ENCODE measurements at places on chromosomes 12 and 14.

DNA sequence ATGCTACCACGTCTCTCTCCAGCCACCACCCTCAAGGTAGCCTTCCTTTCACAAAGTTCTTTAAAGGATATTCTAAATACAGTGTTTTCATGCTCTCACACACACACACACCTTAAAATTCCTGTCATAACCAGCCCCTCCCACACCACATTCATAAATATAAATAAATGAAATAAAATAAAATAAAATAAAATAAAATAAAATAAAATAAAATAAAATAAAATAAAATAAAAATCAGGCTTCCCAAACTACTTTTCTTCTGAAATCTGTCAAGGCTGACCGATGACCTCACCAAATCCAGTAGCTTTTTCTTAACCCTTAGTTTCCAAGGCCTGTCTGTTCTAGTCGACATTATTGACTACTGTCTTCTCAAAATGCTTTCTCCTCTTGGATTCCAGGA is 378.4 kb downstream of the SEC23A start:
- DNase-seq, result no peak

GRCh38 chr12:51844854-51845253 is 3.7 kb downstream of the FIGNL2 start:
- no peak for DNase-seq

GRCh38 chr12:54417712-54418440 is 1.2 kb downstream of the ITGA5 start:
- DNase-seq, result no peak

- DNase-seq, result no peak
These were observed 171.2 kb downstream of the TTC8 start for GRCh38 chr14:88995437-88996198.

DNA sequence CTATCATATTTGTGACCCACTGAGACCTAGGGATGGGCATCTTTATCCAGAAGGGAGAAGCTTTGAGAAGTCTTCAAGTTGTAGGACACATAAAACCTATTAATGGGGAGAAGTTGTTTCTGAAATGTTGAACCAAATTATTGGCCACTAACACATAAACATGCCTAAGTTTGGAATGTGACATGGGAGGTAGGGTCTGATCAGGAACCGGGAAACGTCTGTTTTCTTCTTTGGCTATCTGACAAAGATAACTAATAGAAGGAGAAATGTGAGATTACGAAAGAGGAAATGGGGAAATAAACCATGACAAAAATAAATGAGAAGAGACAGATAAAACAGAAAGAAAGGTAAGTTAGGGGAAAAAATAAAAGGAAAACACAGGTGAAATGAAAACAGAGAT is 425.2 kb downstream of the EGLN3 start:
- DNase-seq, result no peak

DNA sequence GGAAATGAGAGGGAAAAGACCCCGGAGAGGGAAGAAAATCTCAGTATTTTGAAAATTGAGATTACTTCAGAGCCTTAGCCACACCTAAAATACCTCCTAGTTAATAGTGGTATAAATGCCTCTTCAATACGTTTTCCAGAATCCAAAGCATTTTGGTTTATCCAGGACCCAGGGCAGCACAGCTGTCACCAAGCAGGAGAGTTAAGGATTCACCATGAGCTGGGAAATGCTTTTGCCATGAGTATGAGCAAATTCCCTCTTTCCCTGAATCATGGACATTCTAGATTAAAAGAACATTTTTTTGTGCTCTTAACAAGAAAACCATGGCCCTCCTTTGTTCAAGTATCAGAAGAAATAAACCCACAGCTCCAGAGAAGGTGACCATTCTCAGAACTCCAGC is 21.8 kb upstream of the RTRAF start:
- no peak for DNase-seq

GRCh38 chr12:3827301-3828000 is 45.7 kb downstream of the PARP11 start:
- DNase-seq, result no peak

- no peak for DNase-seq
These were observed 3.3 kb downstream of the EEF1AKMT3 start for GRCh38 chr12:57775563-57776246.

DNA sequence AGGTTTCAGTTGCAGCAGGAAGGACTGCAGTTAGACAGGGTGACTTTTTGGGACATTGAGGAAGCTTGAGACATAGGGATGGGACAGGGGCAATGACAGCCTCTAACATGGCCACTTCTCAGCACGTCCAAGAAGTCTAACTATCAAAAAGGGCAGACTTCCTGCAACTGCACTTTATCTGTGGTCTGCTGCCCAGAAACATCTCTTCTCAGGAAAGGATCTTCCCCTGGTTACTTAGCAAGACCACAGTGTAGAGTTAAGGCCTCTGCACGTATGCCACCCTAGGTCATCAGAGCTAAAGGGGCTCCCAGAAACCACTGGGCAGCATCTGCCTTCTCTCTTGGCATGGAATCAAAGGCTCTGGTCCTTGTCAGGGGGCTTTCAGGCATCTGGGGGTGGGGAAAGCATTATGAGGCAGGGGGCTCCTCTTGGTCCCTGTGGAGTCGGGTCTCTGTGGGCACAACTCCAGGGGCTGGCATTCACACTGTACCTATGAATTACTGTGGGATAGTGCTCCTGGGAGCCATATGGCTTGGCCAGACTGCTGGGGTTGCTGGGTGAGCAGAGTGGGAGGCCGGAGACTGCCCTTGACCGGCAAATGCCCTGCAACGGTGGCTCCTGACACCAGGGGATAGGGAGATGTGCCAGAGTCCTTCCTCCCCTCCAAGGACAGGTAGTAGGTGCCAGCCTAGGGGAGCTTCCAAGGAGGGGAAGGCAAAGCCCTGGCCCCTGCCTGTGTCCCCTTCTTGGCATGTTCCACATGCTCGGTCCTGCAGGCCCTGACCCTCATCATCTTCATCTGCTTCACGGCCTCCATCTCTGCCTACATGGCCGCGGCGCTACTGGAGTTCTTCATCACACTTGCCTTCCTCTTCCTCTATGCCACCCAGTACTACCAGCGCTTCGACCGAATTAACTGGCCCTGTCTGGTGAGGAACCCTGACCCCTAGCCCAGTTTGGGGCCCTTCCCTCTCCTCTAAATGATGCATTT is 1.0 kb downstream of the CMTM5 start:
- DNase-seq, result no peak

DNA sequence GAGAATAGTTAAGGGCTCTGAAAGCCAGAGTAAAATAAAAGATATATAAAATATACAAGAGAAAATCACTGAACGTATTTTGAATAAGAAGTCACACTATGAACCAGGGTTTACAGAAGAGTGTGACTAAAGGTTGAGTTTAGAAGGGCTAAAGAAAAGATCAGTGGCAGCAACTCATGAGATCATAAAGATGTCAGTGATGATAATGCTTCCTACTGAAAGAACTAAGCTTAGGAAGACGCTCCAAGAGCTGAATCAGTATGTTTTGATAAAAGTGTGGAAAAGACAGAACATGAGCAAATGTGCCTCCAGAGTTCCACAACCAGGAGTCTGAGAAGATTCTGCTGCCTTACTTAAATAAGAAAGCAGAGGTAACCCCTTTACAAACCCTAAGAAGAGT is 74.6 kb downstream of the KITLG start:
- no peak for DNase-seq

DNA sequence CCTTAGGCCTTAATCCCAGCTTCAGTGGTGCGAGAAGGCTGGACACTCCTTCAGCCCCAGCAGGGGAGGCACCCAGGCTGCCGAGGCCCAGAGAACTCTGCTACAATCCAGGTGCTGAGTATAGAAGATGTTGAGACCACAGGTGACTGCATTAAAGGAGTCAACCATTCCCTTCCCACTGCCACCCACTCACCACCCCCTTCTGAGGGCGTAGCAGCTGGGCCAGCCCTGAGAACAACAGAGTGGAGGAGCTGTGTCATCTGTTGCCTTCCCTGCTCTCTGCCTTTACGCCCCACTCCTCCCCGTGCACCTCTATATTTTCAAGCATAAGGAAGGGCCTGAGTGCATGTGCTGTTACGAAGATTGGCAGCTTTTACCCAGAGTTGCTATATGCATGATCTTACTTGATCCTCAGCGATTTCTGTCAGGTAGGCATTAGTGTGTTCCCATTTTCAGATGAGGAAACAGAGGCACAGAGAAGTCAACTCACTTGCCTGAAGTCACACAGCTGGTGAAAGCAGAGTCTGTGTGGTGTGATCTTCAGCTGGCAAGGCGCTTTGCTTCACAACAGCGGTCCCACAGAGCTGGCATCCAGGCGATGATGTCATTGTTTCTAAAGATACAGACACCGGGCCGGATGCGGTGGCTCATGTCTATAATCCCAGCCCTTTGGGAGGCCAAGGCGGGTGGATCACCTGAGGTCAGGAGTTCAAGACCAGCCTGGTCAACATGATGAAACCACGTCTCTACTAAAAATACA is 46.7 kb downstream of the RIN3 start:
- DNase-seq, result no peak

GRCh38 chr12:57008178-57008577 is 1.8 kb upstream of the ZBTB39 start:
- DNase-seq, result no peak

DNA sequence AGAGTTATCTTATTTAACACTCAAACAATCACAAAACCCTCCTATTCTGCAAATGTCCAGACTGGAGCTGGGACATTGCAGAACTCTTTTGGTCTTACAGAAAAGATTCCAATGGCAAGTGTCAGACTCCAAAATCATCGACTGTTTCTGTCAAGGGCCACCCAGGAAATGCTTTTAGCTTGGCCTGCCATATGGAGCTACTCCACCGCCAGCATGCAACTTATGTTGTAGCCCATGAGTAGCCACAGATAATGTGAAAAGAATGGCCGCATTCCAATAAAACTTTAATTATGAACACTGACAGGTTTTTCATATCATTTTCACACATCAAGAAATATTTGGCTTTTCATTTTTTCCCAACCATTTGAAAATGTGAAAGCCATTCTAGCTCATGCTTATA is 57.5 kb downstream of the SYNE3 start:
- no peak for DNase-seq

GRCh38 chr14:53638966-53639365 is 317.7 kb downstream of the BMP4 start:
- DNase-seq, result no peak

DNA sequence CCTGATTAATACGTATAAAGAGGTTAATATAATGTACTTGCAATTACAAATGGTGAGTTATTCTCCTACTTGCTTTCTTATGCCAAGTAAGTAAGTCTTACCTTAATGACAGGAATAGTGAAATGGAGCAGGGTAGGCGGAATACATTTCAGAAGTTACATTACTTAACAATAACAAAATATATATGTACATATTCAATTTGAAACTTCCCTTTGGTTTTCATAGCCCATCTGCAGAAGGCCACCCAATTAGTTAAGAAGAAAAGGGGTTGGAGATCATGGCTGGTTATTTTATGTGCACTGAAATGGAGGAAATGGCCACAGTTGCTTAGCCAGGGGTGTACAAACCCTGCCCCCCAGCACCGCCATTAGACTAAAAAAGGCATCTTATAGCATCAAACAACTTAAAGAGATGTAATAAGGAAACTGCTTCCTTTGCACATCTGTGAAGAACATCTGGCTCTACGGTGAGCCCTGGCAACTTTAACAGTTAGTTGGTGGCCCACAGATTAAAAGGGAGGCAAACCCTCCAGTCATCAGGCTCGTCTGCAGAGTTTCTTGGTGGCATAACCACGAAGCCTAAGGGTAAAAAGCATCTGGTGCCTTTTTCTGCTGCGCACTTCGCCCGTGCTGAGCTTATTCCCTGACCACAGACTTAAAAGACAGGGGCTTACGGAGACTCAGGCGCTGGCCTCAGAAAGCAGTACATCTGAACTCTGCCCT is 38.8 kb upstream of the DACT1 start:
- no peak for DNase-seq

GRCh38 chr12:99767809-99768208 is 120.3 kb downstream of the GARIN6 start:
- DNase-seq, result no peak

DNA sequence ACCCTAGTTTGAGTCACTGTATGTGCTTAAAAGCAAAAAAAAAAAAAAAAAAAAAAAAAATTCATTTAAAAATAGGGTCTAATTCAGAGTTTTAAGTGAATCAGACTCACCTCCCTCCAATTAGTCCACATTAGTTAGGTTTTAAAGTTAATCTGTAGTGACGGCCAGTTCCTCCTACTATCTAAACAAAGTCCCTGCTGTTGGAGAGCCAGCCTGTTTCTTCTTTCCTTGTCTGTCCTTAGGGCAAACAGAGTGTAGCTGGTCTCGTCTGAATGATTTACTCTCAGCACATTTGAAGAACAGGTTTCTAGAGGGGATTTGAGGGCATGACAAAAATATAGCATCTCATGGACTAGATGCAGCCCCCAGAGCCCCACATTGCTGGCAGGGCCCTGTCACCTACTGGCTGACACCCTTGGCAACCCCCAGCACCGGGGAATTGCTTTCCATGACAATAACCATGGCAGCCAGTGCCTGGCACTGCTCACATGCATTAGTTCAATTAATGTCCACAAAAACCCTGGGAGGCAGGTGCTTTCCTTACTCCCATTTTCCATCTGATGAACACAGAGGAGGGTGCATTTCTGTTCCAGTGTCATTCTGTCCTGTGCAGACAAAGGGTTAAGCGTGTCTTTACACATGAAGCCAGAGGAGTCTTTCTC is 138.3 kb downstream of the PLXNC1 start:
- no peak for DNase-seq

DNA sequence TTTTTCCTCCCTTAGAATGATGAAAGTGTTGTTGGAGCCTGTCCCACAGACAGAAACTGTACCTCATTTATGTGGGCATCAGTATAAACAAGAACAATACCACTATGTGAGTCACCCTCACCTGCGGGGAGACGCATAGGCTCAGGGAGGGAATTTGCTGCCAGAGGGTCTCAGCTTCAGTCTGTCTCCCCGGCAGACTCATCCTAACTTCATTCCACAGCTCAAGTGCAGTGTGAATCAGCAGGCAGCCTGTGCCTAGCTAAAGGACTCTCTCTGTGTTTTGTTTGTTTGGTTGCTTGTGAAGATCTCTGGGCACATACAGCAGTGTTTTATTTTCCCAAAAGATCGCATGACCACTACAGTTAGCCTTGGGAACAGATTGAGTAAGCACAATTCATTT is 98.9 kb downstream of the PRKCH start:
- DNase-seq, result no peak

Data from omental fat pad (tissue), 4 donors.